ENCODE measurements at places on chromosomes 12 and 14.

GRCh38 chr12:127548123-127548553 is 718.8 kb upstream of the TMEM132C start:
- DNase-seq, result no peak

DNA sequence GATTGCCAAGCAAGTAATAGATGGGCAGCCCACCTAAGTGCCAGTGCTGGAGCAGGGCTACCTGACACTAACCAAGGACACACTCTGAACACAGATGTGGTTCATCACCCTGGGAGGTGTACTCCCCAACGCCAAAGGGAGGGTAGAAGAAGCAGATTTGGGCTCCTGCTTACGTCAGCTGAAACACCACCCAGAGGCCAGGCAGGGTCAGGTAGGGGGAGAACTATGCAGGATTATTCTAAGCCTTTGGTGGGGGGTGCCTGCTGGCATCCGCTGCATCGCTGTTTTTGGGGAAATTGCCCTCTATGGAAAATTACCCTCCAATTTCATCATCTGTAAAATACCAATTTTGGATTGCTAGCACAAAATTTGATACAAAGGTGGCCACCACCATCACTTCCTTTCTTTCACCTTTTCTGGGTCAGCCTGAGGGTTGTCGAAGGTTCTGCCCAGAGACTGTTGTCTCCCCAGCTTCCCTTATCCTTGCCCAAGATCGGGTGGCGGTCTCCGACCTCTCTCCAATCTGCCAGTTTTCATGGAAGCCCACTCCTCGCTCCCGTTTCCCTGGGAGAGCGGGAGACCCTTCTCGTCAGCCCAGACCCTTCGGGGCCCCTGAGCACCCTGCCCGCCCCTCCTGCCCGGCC is 535 bp downstream of the BIN2 start:
- DNase-seq, result no peak

DNA sequence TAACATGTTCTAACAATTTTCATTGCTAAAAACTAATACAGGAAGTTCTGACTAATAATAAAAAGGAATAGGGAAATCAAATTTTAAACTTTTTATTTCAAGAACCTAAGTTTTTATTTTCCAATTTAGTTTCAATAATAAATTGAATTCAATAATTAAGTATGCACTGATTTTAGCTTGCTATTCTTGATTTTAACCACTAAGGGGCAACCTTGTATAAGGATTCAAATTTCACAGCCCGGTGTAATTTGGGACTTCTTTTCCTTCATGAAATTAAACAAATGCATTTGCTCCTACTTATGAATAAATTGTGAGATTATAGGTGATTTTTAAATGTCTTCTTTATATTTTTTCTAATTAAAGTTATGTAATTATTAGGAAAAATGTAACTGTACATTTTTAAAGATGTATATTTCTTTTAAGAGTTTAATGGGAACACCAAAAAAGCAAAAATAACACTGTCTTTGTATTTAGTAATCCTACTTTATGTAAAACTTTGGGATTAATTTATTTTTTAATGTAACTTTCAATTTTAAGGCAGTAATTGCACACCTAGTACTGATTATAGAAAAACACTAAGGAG is 241.4 kb upstream of the PDZRN4 start:
- no peak for DNase-seq

DNA sequence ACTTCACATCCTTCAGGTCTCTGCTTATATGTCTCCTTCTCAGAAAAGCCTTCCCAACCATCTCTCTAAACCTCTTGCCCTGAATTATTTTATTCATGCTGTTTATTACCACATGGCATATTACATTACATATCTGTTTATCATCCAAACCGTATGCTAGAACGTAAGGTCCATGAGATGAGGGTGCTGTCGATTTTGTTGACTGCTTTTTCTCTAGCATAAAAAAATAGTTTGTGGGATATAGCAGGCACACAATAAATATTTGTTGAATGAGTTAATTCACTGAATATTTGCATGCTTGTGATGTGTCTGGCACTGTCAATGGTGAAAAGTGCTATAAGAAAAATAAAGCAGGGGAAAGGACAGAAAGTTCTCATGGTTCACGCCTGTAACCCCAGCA is 22.9 kb downstream of the SAMD4A start:
- DNase-seq, result no peak

DNA sequence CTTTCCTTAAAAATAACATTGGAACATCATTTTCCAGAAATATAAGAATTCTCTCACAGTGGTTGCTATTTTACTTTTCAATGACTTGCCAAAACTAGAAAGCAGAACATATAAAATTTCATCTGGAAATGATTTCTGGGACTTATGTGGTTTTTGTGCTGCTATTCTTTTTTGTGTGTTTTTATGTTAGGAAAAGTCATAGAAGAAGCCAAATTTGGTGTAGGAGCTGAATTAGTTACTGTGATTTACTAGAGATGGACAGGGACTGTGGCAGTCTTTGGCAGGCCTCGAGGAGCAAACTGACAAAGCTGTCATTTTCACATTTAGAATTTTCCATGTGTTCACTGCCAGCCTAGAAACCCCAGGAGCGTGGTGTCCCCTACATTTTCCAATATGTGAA is 38.3 kb upstream of the LDHB start:
- no peak for DNase-seq

DNA sequence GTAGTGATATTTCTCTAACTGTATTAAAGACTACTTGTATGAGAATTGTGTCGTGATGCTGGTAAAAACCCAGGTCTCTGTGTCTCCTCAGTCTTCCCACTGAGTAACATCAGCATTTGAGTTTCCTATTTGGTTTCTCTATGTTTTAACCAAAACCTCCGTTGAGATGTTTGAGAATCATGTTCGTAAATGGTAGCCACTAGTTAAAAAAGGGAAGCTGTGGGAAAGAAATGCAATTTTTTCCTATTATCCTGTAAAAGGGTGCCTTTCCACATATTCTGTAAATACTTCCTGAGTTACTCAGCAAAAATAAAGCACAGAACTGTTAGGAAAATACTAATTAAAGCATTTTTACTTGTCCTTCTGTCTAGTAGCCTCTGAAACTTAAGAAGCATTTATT is 7.0 kb downstream of the CLEC1B start:
- DNase-seq, result no peak

DNA sequence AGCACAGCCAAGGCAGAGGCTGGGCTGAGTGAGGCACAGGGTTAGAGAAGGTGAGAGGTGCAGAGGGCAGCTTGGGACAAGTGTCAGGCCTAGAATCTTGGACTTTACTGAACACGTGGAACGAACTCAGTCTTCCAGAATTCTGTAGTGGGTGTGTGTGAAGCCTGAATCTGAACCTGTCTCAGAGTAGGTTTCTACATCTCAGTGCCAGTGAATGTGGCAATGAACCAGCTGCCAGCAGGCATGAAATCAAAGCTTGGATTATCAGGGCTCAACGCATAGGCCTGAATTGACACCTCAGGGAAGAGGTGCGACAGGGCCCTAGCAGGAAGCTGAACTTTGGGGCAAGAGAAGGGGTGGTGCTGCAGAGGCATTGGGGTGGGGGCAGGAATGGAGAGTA is 104.6 kb downstream of the SAMD4A start:
- DNase-seq, result no peak

GRCh38 chr14:74142523-74142922 is 57.8 kb downstream of the LIN52 start:
- DNase-seq, result no peak

- no peak for DNase-seq
Observed at GRCh38 chr14:62244221-62244620, 482.0 kb downstream of the SNAPC1 start.

GRCh38 chr12:70798016-70798783 is 122.3 kb downstream of the PTPRR start:
- DNase-seq, result no peak

- no peak for DNase-seq
Observed at GRCh38 chr12:88299567-88300101, 157.5 kb downstream of the TMTC3 start.

DNA sequence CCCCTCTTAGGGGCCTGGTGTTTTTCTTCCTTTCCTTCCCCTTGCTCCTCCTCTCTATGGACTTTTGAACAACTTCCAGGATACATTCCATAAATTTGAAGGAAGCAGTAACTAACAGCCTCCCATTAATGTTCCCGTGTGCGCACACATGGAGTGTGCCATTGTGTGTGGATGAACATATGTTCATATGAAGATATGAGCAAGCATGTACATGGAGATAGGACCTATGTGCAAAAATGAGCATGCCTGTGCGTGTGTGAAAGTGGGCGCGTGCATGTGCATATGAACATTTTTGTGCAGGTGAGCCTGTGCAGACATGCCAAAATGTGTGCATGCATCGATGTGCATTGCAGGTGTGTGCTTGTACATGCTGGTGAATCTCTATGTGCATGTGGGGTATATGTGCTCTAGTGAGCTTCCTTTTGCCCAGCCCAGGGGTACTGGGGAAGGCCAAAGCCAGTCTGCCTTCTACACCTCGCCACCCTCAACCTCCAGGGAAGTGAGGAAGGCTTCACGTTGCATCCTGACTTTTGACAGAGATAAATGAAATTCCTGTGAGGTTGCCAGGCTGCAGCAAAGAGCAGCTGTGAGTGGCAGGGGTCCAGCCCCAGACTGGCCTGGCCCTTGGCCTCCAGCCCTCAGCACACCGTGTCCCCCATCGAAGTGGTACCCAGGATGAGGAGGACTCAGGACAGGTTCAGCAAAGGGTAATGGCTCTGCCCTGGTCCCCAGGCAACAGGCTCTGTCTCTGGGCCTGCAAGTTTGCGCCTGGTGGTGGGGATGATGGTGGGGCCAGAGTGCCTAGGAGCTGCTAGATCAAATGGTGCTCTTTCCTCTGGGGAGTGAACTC is 21.1 kb upstream of the PGF start:
- no peak for DNase-seq

DNA sequence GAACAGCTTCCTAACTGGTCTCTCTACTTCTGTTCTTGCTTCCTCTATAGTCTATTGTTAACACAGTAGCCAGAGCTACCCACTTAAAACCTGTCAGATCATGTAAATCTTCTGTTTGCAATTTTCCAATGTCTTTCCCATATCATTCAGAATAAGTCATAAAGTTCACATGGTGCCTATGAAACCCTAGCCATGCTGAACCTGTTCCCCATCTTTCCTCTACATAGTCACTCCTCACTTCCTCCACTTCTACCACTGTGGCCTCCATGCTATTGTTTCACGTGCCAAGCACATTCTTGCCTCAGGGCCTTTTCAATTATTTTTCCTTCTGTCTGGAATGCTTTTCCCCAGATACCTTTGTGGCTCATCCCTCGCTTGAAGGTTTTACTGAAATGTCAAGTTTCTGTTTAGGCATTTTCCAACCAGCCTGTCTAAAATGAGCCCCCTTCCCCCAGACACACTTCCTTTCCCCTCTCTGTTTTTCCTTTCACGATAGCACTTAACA is 132.1 kb downstream of the DYRK2 start:
- no peak for DNase-seq

GRCh38 chr12:111886662-111887545 is 44.9 kb downstream of the MAPKAPK5 start:
- DNase-seq, result no peak

GRCh38 chr14:105853907-105854599 is 327.7 kb downstream of the TMEM121 start:
- no peak for DNase-seq

GRCh38 chr12:111607239-111607638 is 8.1 kb upstream of the ATXN2 start:
- no peak for DNase-seq

DNA sequence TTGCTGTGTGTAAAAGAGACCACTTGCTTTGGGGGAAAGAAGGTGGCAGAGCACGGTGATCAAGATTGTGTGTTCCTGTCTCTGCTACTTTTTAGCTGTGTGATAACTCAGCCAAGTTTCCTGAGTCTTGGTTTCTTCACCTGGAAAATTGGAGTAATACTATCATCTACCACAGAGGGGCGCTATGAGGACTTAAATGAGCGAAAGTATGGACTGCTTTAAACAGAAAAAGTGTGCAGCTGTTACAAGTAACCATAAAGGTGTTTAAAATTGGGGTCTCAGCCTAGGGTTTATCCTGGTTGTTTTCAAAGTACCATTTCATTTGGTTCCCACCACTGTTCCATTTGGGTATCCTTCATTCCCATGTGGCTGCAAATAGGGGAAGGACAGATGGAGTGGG is 65.9 kb upstream of the WSCD2 start:
- DNase-seq, result no peak

GRCh38 chr14:21534576-21534975 is 8.4 kb upstream of the SALL2 start:
- DNase-seq, result no peak

GRCh38 chr12:106179086-106179485 is 40.3 kb upstream of the NUAK1 start:
- DNase-seq, result no peak

- DNase-seq, result no peak
Observed at GRCh38 chr12:39269492-39269891, 173.4 kb downstream of the KIF21A start.

GRCh38 chr14:68510201-68511128 is 282.4 kb downstream of the ZFP36L1 start:
- no peak for DNase-seq

GRCh38 chr12:120540445-120540844 is 6.3 kb downstream of the RNF10 start:
- no peak for DNase-seq

GRCh38 chr12:49109641-49110463 is 795 bp downstream of the LMBR1L start:
- DNase-seq, result no peak

GRCh38 chr12:32917094-32917611 is 20.6 kb upstream of the PKP2 start:
- DNase-seq, result no peak

DNA sequence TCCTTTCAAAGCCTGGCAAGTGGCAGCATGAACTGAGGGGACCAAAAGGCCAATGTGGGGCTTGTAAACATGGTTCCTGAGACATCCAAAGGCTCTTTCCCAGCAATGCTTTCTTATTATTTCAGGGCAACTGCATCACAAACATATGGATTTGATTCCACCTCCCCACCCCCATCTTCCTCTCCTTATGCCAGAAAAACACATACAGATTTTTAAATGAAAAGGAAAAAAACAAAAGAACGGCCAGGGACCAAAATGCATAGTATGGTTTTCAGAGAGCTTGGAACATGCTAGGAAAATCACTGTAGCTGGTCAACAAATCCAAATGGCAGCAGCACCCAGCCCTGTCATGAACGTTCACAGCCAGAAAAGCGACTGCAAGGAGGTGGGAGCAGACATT is 167.6 kb downstream of the ANO2 start:
- DNase-seq, result no peak

GRCh38 chr12:15669256-15669948 is 119.8 kb downstream of the EPS8 start:
- DNase-seq, result no peak

- no peak for DNase-seq
Observed at GRCh38 chr12:14665354-14666348, 30.7 kb downstream of the GUCY2C start.

GRCh38 chr12:70248876-70249275 is 5.6 kb downstream of the CNOT2 start:
- no peak for DNase-seq

DNA sequence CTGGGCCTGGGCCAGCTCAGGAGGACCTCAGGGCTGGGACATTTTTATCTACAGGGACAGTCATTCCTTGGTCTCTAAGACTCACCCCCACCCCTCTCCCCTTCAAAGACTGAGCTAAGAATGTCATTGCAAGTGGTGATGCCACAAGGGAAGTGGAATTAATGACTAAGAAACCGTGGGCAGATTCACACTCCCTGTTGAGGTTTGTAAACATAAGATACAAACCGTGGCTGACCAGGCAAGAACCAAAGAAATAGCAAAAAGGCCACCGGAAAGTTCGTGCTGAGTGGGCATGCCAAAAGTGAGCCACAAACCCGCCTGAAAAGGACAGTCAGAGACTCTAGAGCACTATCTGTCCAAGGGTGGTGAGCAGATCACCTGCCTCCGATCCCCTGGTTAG is 25.7 kb downstream of the NUAK1 start:
- no peak for DNase-seq

Measured in brain pericyte (primary cell).